ENCODE measurements at places on chromosomes 1 and 21. TPM values are rescaled to one million over a fixed set of nuclear protein-coding genes. Genes with fewer than 3 reads are reported as not detected.

BTBD19 gene
- total RNA-seq = 17.2 TPM

DNA sequence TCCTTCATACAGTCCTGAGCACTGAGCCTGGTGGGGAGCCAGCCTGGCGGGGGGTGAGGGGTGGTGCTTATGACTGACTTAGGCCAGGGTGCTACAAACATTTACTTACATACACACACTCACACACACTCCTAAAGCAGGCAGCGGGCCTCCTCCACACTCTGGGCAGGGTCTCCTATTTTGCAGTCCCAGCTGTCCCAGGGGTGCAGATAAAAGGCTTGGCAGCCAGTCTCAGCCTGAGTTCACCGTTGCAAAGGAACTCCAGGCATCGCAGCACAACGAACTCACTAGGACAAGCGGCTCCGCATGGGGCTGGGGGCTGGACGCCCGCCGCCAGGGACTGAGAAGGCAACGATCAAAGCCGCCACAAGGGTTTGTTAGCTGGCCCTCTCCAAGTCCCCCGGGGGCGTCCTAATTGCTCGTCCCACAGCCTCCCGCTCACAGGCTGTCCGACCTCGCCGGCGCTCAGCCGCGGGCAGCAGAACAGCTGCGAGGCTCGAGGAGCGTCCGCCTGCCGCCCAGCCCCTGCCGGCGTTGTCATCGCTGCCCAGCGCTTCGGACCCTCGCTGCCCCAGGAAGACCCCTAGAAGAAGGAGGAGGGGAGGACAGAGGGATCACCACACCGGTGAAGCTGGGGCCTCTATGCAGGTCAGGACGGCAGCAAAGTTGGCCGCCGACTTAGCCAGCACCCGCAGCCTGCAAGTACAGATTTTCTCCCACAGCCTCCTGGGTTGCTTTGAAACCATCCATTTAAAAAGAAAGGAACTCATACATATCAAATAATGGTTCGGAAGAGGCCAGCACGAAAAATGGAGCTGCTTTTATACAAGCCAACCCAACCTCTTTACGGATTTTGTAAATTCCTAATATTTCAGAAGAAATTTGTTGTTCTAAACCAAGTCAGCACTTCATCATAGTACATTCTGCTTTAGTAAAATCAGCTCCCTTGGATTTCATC lies 6.2 kb downstream of the BARHL2 start:
- no peak for DNase-seq

DNA sequence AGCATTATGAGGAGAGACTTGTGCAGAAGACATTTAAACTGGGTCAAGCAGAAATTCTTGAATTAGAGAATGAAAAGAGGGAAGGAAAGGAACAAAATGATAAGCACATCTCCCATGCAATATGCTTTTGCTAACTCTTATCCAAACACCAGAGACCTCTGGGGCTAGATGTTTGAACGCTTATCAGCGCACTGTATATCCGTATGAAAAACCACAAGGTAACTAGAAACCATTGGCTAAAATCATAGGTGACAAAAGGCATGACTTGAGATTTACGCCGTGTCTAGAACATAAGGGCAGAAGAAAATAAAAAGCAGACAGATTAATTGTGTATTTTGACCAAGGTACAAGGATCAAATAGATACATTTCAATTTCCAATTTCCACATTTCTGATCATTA lies 38.0 kb upstream of the TIAM1 start:
- DNase-seq = no peak

DNA sequence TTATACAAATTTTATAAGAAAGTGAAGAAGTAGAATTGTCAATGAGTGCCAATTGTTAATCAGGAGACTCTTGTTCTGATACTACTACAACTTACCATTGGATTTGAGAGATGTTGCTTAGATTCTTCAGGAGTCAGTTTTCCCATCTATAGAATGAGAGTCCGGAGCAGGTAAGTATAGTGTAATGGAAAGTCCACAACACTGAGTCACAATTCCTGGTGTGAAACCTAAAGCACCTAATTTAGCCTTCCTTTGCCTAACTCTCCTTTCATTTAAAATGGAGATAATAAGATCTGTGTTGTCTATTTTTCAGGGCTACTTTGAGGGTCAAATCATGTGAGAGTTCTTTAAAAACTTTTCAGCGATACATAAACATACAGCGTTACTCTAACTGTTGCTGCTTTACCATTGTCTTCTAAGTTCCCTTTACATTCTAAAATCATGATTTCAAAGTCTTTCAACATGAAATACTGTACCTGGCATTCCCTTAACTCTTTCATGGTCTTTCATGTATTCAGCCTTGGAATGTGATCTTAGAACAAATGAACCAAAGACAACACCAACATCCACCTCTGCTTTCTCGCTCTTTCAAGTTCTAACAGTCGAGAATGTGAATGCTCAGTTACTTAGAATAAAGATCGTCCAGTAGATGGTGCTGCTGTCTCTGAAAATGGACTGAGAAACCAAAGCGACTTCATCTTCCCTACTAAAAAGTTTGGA lies 90.9 kb downstream of the SLC30A10 start:
- DNase-seq = no peak

DNA sequence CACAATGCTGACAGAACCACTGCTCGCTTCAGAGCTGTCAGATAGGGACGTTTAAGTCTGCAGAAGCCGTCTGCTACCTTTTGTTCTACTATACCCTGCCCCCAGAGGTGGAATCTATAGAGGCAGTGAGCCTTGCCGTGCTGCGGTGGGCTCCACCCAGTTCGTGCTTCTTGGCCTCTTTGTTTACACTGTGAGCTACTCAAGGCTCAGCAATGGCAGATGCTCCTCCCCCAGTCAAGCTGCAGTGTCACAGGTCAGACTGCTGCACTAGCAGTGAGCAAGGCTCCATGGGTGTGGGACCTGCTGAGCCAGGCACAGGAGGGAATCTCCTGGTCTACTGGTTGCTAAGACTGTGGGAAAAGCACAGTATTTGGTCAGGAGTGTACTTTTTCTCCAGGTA lies 47.1 kb downstream of the LEPR start:
- no peak for DNase-seq

DNA sequence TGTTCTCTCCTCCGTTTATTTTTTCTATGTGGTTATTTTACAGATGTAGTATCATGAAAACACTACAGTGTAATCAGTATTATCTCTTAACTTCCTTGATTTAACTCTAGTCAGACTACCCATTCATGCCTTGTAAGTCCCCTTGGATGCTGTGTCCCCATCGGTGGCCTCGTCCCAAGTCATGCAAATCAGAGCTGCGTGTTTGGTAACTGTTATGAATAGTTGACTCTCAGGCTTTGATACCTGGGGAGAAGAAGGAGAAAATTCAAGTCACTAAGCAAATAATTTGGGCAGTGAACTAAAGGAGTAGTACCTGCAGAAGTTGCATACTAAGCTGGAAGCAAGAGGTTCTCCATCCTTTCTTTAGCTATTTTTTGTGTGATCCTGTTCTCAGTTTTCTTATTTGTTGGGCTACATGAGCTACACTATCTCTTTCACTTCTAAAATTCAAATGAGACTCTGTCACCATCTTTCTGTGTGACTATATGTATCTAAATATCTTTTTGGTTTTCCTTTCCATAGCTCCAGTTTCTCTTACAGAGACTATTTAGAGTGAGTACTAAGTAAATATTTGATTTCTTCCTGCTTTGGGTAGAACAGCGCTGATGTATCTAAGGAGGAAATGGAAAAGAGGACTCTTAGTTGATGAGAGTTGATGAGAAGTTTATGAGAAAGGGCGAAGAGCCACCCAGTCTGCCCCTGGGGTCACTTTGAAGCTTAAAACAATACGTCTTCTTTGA lies 50.9 kb downstream of the VANGL2 start:
- DNase-seq = no peak

DNA sequence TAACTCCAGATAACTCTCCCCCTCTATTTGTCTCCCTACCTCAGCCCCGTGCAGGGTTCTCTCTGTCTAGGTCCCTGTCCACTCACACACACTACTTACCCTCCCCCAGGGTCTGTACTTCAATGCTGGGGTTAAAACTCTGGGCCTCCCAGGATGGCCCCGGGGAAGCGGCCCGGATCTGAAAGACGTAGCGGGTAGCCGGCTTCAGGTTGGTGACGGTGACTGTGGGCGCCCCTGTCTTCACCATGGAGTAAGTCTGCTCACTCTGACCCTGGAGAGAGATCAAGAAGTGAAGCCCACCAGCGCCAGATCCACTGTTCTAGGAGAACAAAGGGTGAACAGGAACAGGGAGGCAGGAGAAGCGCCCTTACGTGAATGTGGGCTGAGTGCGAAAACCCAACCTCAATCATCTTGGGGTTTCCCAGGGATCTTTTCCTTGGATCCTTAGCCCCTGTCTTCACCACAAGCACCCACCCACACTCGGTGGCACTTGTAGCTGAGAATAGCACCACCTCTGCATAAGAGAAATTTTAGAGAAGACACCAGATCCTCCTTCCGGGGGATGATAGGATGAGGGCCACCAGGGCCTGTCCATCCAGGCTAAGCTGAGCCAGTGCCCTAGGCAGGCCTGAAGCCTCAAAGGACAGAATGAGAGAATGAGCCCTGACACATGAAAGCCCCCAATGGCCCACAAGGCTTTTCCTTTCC lies 33.5 kb downstream of the EPHA10 start:
- DNase-seq = no peak
